T-helper 17 cell (primary cell): ENCODE measurements at places on chromosomes 3 and 15.

GRCh38 chr3:134375582-134376384 is 1.5 kb upstream of the AMOTL2 start:
- peaks cover 10% of the 10 kb centered on the region for H3K4me1 ChIP-seq
- no peak for DNase-seq
- peaks cover 5% of the 10 kb centered on the region for H3K36me3 ChIP-seq
- peak overlapping the region; percentile 93 for H3K4me3 ChIP-seq
- peak overlapping the region; percentile 80 for H3K27ac ChIP-seq

DNA sequence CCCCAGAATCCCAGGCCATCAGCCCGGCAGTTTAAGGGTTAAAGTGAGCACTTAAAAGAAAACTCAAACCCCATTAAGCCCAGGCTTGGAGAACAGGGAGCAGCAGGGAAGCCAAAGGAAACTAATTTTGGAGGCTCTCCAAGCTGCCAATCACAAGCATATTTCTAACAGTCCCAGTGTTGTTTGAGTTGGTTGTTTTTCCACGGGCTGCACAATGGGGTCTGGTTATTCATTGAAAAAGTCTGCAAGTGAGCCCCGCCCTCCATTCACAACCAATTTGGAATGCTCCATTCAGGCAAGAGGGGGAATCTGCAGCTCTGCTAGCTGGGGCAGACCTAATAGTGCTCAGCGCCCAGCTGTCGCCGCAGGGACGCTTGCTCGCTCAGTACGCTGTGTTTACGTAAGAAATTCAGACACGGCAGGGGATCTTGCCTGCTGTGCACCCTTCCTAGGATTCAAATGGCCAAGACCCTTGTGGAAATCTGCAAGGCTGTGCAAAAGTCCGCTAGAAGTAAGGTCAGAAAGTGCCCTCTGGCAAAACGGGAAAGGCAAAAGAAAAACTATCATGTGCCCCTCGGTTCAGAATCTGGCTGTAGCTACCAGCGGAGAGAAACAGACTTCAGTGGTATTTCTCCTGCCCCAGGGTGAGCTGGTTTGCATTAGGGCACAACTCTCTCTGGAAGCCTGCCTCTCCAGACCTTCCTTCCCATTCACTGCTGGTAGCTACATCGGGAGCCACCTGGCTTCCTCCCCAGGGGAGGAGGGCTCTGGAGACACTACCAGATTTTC is 11.0 kb downstream of the ETV5 start:
- DNase-seq = no peak
- peaks cover 93% of the 10 kb centered on the region for H3K27me3 ChIP-seq
- no peak overlapping the region for H3K27ac ChIP-seq
- H3K36me3 ChIP-seq = peaks cover 3% of the 10 kb centered on the region
- H3K4me1 ChIP-seq = peaks cover 2% of the 10 kb centered on the region

DNA sequence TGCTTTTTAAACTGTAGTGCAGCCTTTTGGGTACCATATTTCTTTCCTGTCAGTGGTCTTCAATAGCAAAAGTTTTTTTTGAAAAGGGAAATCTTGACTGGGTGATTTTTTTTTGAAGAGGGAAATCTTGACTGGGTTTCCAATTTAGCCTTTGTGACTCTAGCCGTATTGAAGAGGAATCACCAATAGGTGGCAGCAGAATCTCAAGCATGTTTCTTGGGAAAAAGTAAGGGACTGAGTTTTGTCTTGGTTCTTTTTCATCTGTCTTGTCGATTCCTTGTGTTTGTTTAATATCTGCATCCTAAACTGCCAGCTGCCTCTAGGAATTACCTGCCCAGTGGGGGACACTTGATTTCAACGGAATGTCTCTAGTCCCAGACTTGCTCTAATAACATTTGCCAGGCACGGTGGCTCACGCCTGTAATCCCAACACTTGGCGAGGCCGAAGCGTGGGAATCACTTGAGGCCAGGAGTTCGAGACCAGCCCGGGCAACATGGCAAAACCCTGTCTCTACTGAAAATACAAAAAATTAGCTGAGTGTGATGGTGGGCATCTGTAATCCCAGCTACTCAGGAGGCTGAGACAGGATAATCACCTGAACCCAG is 89.2 kb downstream of the RBPMS2 start:
- H3K4me3 ChIP-seq = no peak overlapping the region
- DNase-seq = no peak
- peaks cover 3% of the 10 kb centered on the region for H3K36me3 ChIP-seq
- peak overlapping the region; percentile 60 for H3K27ac ChIP-seq
- H3K27me3 ChIP-seq = no peaks in the 10 kb centered on the region
- H3K4me1 ChIP-seq = no peaks in the 10 kb centered on the region

DNA sequence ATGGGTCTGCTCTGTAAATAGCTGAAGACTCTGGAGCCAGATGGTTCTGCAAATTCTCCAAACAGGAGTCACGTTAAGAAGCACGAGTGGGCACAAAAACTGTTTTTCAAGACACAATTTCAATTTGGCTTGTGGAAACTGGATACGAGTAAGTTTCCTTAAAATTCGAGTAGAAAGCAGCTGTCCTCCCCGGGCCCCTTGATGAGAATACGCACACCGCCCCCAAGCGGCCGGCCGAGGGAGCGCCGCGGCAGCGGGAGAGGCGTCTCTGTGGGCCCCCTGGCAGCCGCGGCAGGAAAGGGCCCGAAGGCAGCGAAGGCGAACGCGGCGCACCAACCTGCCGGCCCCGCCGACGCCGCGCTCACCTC is 778 bp upstream of the THBS1 start:
- peak overlapping the region; percentile 91 for H3K4me3 ChIP-seq
- peak; percentile 91 for DNase-seq
- H3K27me3 ChIP-seq = peaks cover 37% of the 10 kb centered on the region

- H3K4me3 ChIP-seq = no peak overlapping the region
- H3K27ac ChIP-seq = no peak overlapping the region
- no peaks in the 10 kb centered on the region for H3K4me1 ChIP-seq
- no peak for DNase-seq
- no peaks in the 10 kb centered on the region for H3K36me3 ChIP-seq
- no peaks in the 10 kb centered on the region for H3K27me3 ChIP-seq
Measured at GRCh38 chr3:146838221-146838620, 233.1 kb upstream of the PLSCR5 start.

- no peaks in the 10 kb centered on the region for H3K36me3 ChIP-seq
- H3K27ac ChIP-seq = no peak overlapping the region
- peaks cover 35% of the 10 kb centered on the region for H3K27me3 ChIP-seq
- H3K4me1 ChIP-seq = peaks cover under 1% of the 10 kb centered on the region
- no peak for DNase-seq
Measured at GRCh38 chr15:60062826-60063225, 58.7 kb downstream of the FOXB1 start.

DNA sequence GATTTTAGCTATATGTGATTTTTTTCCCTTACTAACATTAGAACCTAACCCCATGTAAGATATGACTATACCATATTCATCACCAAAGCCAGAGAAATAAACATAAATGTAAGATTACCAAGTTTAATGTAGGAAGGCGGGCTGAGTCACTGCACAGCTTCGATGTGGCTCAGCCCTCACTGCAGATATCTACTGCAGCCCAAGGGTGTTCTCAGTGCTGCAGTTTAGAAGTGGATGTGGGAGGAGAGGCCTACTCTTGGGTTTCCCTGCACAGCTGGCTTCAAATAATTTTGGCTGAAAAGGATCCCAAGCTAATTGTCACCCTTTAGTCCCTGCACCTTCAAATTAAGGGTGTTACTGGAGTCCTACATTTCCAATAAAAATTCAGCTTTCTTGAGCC is 9.3 kb downstream of the ARPP19 start:
- H3K4me3 ChIP-seq = peak overlapping the region; percentile 55
- H3K27me3 ChIP-seq = no peaks in the 10 kb centered on the region
- no peak for DNase-seq
- peaks cover 2% of the 10 kb centered on the region for H3K36me3 ChIP-seq
- peaks cover 40% of the 10 kb centered on the region for H3K4me1 ChIP-seq
- H3K27ac ChIP-seq = peak overlapping the region; percentile 80

DNA sequence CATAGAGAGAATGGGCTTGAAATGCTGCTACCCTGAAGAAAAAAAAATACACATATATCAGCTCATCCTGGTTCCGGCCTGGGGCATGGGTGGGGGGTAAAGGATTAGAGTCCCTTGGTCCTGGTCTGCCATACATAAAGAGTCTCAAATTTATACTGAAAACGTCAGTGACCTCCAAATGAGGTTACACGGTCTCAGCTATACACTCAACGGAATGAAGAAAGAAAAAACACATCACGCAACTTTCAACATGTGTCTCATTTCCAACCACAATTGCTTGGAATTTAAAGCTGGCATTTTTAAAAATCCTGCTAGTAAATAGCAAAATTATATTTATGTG is 612.8 kb downstream of the MCTP2 start:
- H3K36me3 ChIP-seq = peaks cover 5% of the 10 kb centered on the region
- H3K27me3 ChIP-seq = peaks cover 27% of the 10 kb centered on the region
- H3K27ac ChIP-seq = no peak overlapping the region
- no peak overlapping the region for H3K4me3 ChIP-seq
- no peak for DNase-seq

- H3K4me3 ChIP-seq = no peak overlapping the region
- H3K27ac ChIP-seq = no peak overlapping the region
- DNase-seq = peak; percentile 32
- H3K27me3 ChIP-seq = no peaks in the 10 kb centered on the region
Measured at GRCh38 chr15:78195735-78196201, 38.6 kb downstream of the ACSBG1 start.

- DNase-seq = no peak
- H3K36me3 ChIP-seq = no peaks in the 10 kb centered on the region
- H3K4me1 ChIP-seq = no peaks in the 10 kb centered on the region
- no peak overlapping the region for H3K4me3 ChIP-seq
- peaks cover 4% of the 10 kb centered on the region for H3K27me3 ChIP-seq
- H3K27ac ChIP-seq = no peak overlapping the region
Measured at GRCh38 chr3:19229086-19229485, 80.8 kb downstream of the KCNH8 start.

DNA sequence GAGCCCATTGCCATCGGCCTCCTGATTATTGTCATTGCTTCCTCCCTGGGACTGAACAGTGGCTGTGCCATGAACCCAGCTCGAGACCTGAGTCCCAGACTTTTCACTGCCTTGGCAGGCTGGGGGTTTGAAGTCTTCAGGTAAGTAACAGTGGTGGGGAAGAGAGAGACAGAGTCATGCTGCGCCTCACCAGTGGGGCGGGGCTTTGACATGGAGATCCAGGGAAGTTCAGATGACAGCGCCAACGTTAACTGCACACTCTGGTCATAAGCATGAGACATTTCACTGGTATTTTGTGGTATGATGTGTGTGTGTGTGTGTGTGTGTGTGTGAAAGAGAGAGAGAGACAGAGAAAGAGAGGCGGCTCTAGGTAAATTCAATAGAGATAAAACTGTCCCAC is 41.0 kb downstream of the AQP9 start:
- no peak overlapping the region for H3K27ac ChIP-seq
- H3K36me3 ChIP-seq = peaks cover 5% of the 10 kb centered on the region
- peaks cover 62% of the 10 kb centered on the region for H3K27me3 ChIP-seq
- no peaks in the 10 kb centered on the region for H3K4me1 ChIP-seq
- DNase-seq = no peak
- no peak overlapping the region for H3K4me3 ChIP-seq

- H3K4me3 ChIP-seq = no peak overlapping the region
- H3K27ac ChIP-seq = no peak overlapping the region
- H3K27me3 ChIP-seq = no peaks in the 10 kb centered on the region
- no peaks in the 10 kb centered on the region for H3K4me1 ChIP-seq
- no peak for DNase-seq
- no peaks in the 10 kb centered on the region for H3K36me3 ChIP-seq
Measured at GRCh38 chr15:27491666-27492621, 521.0 kb downstream of the GABRG3 start.

- H3K27me3 ChIP-seq = no peaks in the 10 kb centered on the region
- no peak overlapping the region for H3K27ac ChIP-seq
- no peak for DNase-seq
Measured at GRCh38 chr3:41599127-41599484, 362.8 kb downstream of the ULK4 start.

DNA sequence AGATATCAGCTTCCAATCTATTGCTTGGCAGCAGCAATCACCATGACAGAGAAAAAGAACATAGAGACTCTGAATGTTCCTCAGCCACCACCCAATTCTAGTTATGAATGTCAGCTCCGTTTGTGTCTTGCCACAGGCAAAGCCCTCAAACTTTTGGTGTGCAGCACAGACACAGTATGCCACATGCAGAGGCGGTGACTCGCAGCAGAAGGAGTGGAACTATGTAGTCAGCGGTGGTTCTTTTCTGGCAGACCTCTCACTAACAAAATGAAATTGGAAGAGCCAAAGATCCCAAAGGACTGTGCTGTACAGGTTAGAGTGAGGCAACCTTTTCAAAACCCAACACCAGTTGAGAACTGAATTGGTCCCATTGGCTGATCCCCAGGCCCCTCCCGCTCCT is 220.9 kb downstream of the SLC9A9 start:
- no peaks in the 10 kb centered on the region for H3K4me1 ChIP-seq
- H3K4me3 ChIP-seq = no peak overlapping the region
- no peak for DNase-seq
- H3K27me3 ChIP-seq = no peaks in the 10 kb centered on the region
- no peak overlapping the region for H3K27ac ChIP-seq

- peaks cover 53% of the 10 kb centered on the region for H3K27me3 ChIP-seq
- H3K27ac ChIP-seq = no peak overlapping the region
- no peak overlapping the region for H3K4me3 ChIP-seq
- peaks cover 5% of the 10 kb centered on the region for H3K36me3 ChIP-seq
Measured at GRCh38 chr15:66231394-66232266, 21.9 kb downstream of the MEGF11 start.

DNA sequence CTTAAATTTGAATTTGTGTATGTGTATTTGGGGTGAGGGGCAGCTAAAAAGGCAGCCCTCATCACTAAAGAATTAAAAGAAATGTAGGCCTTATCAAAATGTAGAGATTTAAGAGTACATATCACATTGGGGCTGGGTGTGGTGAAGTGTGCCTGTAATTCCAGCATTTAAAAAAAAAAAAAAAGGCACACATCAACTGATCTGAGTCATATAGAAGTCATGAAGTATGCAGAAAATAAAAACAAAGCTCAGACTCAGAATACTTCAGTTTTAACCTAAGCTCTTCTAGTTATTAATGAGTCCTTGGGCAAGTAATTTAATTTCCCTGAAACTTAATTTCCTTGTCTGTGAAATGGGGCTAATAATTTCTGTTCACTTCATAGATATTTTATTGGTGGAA is 31.6 kb downstream of the SLC24A1 start:
- H3K36me3 ChIP-seq = peaks cover 2% of the 10 kb centered on the region
- no peak for DNase-seq
- peaks cover 11% of the 10 kb centered on the region for H3K4me1 ChIP-seq
- H3K27me3 ChIP-seq = no peaks in the 10 kb centered on the region
- H3K4me3 ChIP-seq = no peak overlapping the region

GRCh38 chr15:32842081-32842480 is 124.3 kb downstream of the GREM1 start:
- H3K27ac ChIP-seq = no peak overlapping the region
- peaks cover 5% of the 10 kb centered on the region for H3K36me3 ChIP-seq
- H3K4me1 ChIP-seq = peaks cover 4% of the 10 kb centered on the region

GRCh38 chr15:70098461-70099166 is 897 bp upstream of the TLE3 start:
- peaks cover 6% of the 10 kb centered on the region for H3K27me3 ChIP-seq
- peaks cover 32% of the 10 kb centered on the region for H3K4me1 ChIP-seq
- H3K27ac ChIP-seq = peak overlapping the region; percentile 97
- peak overlapping the region; percentile 93 for H3K4me3 ChIP-seq
